ENCODE measurements at places on chromosomes 7 and 10.

- DNase-seq: peak; percentile 14
These were observed 122.2 kb downstream of the NPY start for GRCh38 chr7:24406053-24406788.

- DNase-seq: no peak
These were observed 3.7 kb upstream of the HOXA10 start for GRCh38 chr7:27177795-27178320.

- peak; percentile 16 for DNase-seq
These were observed 83.1 kb downstream of the STRA8 start for GRCh38 chr7:135316648-135317313.

DNA sequence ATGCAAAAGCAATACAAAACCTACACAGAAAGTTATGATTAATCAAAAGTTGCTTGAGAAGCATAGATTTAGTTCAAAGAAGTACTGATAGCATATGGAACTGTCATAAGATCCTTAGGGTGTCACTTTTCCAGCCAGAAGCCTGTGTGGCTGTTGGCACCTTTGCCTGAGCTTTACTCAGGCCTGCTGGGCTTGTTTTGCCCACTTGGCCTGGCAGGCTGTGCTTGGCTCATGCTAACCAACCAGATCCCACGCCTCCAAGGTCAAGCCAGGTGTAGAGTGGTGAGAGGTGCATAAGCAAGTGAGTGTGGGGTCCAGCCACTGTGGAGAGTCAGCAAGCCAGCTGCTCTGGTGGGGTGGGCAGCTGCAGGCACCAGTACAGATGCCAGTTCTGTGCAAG is 12.0 kb upstream of the LIPA start:
- no peak for DNase-seq

GRCh38 chr10:19431622-19432351 is 383.2 kb downstream of the MALRD1 start:
- DNase-seq: no peak

DNA sequence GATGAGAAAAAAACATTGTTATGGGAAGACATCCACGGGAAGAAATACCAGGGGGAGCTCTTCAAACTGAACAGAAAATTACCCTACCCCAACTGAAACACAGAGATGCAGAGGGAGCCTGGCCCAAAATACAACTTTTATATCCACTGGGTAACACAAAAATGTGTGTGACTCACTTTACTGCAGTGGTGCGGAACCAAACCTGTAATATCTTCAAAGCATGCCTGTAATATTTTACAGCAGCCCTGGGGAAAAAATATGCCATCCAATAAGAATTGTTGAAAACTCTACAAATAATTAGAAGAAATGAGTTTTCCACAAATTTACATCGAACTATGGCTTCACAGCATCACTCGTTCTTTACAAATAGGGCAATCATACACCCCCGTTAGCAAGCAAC is 49.8 kb upstream of the SRRM3 start:
- DNase-seq: no peak

GRCh38 chr10:123009105-123009820 is 457 bp downstream of the ACADSB start:
- peak; percentile 4 for DNase-seq

GRCh38 chr7:149721084-149721601 is 52.2 kb downstream of the ZNF467 start:
- no peak for DNase-seq

- DNase-seq: no peak
These were observed 41.5 kb downstream of the PSPH start for GRCh38 chr7:56009695-56010094.

DNA sequence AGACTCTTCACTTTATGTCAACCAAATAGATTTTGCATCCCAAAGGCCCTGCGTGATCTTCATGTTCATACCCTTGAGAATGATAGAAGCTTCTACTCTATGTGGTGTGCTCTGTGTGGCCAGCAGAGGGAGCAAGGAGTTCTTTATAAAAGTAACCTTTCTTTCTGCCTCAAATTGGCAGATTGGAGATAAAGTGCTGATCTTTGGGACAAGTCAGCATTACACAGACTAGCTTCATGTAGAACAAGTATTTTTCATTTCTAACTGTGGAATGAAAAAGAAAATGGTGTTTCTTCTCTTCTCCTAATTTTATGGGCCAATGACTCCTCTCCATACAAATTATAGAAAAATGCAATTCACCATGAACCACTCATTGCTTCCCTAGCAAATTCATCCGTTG is 1214.1 kb downstream of the SORCS1 start:
- peak; percentile 51 for DNase-seq

- DNase-seq: no peak
These were observed 44.4 kb downstream of the TMEM270 start for GRCh38 chr7:73905360-73905759.

DNA sequence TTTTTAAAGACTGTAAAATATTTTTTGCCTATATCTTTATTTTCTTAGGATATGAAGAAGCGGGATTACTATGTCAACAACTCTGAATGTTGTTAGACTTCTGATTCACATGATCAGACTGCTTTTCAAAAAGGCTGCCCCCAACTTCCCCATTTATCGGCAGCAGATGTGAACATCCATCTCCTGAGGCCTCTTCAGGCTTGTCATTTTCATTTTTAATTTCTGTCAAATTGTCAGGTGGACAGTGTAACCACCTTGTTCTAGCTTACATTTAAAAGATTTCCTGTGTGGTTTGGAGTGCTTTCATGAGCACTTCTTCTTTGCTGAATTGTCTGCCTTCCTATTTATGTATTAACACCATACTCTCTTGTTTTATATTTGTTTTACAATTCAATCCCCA is 78.8 kb upstream of the GSDME start:
- no peak for DNase-seq

DNA sequence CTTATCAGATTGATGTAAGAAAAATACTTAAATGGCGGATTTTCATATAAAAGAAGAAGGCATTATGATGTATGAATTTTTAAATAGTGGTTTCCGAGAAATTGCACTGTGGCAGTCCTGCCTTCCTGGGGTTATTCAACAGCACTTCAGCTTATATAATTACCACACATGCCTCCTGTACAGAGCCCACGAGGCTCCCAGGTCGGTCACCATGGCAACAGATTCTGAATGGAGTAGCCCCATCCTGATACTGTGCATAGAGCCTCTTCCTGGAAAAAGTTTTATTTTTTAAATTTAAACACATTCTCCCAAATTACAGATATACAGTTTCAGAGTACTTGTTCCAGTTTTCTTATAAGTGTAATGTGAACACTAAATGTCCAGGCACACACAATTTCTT is 15.9 kb upstream of the ASB4 start:
- no peak for DNase-seq

DNA sequence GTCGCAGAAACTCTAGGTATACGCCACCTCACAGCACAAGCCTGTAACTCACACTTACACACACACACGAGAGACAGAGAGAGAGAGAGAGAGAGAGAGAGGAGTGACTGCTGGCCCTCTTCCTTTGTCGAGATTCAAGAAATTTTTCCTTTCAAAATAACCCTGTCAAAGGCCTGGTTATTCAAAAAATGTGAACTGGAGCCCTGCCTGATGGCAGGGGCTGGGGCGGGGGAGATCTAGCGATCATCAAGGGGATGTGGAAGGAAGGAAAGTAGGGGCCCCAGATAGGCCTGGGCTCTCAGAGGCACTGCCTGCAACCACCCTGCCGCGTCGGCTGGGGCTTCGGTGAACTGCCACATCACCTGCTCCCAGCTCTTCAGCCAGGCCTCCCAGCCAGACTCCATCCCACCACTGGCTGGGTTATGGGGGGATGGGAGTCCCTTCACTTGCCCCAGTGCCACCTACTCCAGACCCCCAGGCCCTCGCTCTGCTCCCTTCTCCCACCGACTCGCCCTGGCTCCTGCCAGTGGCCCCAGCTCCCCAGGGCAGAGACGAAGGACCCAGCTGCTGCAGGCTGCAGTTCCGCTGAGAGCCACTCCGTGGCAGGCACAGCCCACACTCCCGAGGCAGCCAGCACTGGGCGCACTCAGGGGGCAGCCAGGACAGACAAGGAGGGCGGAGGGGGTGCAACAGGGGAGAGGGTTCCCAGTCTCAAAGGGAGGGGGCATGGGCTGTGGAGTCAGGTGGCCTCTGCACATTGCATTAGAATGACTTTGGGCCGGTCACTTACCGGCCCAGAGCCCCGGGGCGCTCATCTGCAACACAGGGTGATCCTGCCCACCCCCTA is 15.3 kb downstream of the KCNH2 start:
- DNase-seq: peak; percentile 20

GRCh38 chr7:157493776-157494175 is 157.0 kb downstream of the DNAJB6 start:
- no peak for DNase-seq

DNA sequence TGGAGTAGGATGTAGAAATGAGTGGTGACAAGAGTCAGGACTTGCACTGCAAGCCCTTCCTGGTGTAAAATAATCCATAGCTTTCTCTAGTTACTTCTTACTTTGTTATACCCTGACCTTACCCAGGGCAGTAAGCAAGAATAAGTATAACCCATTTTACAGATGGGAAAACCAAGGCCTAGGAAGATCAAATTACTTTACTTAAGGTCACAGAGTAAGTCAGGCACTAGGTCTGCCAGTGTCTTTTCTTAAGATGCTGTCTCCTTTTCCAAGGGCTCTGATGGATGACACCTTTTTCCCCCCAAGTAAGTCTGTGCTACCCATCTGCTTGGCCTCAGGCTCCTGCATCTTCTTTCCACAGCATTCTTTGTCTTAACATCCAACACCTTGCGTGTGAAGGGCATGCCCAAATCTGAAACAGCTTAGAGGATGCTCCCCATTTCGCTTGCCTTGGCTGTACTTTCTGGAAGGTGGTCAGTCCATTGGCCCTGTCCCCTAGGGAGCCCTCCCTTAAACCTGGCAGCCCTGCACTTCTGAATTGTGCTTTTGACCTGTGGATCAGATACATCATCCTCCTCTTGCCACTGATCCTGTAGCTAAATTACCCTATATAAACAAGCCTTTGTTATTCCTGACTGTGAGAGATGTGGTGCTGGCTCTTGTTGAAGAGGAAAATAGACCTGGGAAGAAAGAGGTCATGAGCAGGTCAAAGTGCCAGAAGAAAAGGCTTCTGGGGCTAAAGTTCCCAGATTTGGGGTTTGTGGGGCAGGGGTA is 168.6 kb downstream of the LRMDA start:
- no peak for DNase-seq

GRCh38 chr7:27053153-27053552 is 42.6 kb downstream of the HOXA1 start:
- no peak for DNase-seq

DNA sequence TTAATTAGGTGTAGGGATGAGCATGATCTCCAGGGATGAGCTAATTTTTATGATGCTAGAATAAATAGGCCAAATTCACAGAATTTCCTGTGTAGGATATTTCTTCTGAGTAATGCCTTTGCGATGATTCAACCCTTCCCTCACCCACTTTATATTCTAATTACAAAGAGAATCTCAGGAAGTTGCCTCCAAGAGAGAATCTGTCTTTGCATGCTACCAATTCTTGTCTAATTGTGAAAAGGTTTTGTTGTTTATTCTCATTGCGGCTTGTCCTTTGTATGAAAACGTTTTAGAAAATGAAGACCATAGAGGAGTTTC is 6.3 kb downstream of the C7orf57 start:
- DNase-seq: peak; percentile 45

- DNase-seq: peak; percentile 15
These were observed 200.3 kb downstream of the CACNB2 start for GRCh38 chr10:18340496-18341051.

GRCh38 chr7:142516038-142516501 is 233.2 kb upstream of the PRSS1 start:
- peak; percentile 76 for DNase-seq

- DNase-seq: no peak
These were observed 12.6 kb downstream of the NACAD start for GRCh38 chr7:45075871-45076796.

DNA sequence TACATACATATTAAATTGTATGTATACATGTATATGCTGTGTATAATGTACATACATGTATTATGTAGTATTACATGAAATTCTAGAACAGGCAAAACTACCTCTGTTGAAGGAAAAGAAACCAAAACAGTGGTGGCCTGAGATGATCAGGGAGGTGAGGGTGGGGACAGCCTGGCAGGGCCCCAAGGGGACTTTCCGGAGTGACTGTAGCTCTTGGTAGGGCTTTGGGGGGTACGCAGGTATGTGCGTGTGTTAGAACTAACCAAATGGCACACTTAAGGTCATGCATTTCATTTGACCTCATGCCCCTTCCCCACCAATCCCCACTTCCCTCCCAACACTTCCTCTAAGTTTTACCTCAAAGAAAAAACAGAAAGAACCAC is 31.3 kb downstream of the CTBP2 start:
- no peak for DNase-seq

GRCh38 chr10:103449208-103450144 is 2.7 kb downstream of the CALHM2 start:
- DNase-seq: no peak

DNA sequence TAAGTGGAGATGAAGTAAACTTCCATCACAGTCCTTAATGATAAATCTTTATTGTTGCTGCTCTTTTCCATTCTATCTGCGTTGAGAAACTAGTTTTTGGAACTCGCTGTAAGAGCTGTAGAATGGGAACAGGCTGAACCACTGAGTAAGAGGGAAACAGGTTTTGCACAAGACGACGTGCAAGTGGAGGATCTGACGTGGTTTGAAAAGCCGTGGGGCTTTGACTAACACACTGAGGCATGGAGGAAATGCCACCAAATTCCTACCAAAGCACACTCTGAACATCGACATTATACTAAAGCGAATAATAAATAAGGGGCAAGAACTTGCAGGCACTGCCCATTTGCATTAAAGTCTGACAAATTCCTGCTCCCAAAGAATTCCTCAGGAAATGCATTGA is 160.6 kb downstream of the KLF6 start:
- peak; percentile 26 for DNase-seq

GRCh38 chr7:138886501-138886917 is 88.5 kb upstream of the ATP6V0A4 start:
- DNase-seq: peak; percentile 76

DNA sequence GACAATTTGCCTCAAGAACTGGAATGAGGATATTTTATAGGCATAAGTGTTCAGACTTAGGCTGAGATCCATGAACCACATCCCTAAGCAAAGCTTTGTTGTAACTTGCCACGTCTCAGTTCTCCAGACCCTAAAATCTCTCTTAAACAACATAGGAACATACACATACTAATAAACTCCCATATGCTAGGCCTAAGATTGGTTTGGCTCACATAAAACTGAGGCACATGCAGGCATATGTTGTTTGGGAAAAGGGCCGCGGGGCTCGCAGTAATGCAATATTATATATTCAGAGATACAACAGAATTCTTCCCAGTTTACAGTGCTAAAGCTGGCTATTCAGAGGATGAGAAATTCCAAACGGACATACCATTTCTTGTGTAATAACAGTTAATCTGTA is 61.0 kb downstream of the DOCK4 start:
- DNase-seq: no peak

DNA sequence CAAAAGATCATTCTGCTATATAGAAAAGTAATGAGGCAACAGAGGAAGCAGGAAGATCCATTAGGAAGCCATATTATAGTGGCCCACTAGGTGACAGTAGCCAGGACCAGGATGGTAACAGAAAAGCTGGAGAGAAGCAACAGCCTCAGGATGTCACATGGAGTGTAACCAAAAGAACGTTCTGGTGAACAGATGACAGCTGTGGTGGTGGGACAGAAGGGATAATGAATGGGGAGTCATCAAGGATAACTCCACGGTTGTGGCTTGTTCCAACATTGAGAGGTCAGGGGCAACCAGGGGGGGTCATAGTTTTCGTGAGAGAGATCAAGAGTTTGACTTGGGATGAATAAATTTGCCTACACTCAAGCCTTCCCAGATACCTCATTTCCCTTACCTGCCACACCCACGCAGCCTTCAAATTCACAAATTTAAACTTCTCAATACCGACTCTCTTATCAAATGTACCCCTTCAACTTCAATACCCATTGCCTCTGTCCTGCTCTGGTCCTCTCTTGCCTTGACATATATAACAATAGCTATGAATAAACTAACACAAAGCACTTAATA is 9.3 kb downstream of the TBL2 start:
- DNase-seq: no peak
